ENCODE measurements at places on chromosomes 7 and 10. TPM values are rescaled to one million over a fixed set of nuclear protein-coding genes. Genes with fewer than 3 reads are reported as not detected.

Gene TECTB
- not detected for total RNA-seq

Gene SMKR1
- not detected for total RNA-seq

Gene AP4M1
- 23.3 TPM for total RNA-seq

DNA sequence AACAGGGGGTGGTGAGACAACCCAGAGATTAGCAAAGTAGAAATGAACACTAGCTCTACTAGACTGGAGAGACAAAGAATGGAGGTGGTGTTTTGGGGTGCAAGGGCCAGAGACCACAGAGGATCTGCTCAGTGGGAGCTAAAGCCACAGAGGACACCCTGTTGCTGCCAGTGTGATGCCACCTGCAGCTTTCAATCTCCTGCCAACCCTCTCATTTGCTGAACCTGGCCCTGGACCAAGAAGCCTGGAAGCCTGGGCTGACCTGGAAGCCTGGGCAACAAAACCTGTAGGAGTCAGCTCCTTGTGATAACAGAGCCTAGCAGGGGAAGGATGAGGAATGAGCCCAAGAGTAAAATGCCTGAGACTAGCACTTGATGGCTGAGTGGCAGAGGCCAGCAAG, 81.1 kb upstream of the ADO start:
- no peak for DNase-seq

DNA sequence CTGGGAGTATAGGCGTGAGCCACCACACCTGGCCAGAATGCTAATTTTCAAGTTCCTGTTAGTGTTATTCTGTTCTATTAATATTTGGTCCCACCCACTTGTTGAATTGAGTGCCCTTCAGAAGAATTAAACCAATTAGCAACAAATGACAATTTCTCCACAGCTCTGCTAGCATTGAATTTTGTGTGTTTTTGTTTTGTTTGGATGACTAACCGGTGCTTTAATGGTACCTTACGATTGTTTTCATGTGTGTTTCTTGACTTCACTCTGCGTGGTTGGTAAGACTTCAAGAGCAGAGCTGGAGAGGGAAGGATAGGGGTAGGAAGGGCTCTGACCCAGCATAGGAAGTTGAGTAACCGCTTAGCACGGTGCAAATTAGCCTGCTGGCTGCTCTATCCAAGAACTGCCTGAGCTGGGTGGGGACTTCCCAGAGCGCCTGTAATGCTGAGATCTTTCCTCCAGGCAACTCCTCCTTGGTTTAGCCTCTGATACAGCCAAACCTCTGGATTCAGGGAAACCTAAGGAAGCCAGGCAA, 4.6 kb downstream of the ARPC1B start:
- DNase-seq, result peak; percentile 67

DNA sequence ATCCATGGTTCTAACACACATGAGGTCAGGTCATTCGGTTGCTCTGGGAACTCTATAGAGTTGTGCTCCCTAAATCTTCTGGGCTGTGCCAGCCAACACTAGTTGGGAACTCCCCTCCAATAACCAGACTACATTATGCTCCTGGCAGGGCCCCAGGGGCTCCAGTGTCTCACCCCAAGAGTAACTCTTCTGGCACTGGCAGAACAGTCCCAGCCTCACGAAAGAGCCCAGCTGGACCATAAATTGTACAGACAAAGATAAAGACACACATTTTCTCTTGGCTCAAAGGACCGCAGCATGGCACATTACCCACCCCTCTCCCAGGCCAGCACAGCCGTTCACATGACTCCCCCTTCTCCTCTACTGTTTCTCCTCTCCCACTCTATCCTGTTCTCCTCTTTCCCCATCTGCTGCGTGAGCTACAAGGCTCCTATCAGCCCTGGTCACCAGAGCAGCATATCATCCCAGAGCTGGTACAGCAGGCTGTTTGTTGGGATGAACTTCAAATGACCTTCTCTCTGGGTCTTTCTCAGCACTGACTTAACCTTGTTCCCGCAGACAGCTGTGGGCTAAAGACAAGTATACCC, 230.6 kb downstream of the PLXNA4 start:
- no peak for DNase-seq

- DNase-seq, result no peak
Observed at GRCh38 chr10:68261132-68261856, 29.4 kb upstream of the ATOH7 start.

DNA sequence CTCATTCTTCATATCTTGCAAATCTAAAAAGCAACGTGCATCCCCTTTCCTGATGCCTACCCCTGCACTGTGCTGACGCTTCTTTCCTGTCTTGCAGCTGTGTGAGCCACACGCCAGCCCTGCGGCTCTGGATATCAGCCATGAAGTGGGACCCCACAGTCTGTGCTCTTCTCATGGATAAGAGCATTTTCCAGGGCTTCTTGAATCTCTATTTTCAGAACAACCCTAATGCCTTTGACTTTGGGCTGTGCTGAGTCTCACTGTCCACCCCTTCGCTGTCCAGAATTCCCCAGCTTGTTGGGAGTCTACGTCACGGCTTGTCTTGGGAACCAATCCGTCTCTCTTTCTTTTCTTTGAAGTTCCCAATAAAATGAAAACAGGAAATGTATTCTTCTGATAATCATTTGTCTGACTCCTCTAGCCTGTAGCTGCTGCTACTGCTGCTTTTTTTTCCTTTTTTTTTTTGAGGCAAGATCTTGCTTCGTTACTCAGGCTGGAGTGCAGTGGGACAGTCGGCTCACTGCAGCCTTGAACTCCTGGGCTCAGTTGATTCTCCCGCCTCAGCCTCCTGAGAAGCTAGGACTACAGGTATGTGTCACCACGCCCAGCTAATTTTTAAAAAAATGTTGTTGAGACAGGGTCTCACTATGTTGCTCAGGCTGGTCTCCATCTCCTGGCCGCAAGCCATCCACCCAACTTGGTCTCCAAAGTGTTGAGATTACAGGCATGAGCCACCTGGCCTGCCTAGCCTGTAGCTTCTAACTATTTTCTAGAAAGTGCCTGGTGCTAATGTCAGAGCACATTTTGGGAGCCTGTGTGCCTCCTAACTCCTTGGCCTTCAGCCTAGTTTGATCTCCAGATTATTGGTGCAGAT, 30.3 kb downstream of the GSTO2 start:
- no peak for DNase-seq

DNA sequence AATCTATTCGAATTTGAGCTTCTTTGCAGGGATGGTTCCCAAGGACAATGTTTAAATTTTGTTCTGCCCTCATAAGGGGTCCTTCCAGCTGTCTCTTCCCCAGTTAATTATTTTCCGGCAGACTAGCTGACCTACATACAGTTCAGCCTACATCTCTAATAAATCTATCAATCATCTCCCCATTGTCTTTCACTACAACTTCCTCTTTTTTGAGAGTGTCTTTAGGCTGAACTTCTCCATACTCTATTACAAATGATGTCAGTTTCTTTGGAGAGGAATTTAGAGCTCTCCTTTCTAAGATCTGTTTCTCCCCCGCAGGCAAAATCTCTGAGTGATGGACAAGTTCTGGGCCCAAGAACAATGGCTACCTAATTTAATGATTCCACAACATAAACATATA, 122.2 kb downstream of the PCLO start:
- DNase-seq, result no peak

GRCh38 chr10:69861251-69862240, 59.8 kb downstream of the COL13A1 start:
- peak; percentile 72 for DNase-seq

GRCh38 chr7:123692471-123692877, 36.8 kb downstream of the LMOD2 start:
- peak; percentile 57 for DNase-seq

- DNase-seq, result peak; percentile 30
Observed at GRCh38 chr7:20797462-20798080, 10.9 kb upstream of the SP8 start.

Data from H7 (cell line).